ENCODE measurements at places on chromosomes 5 and 9.

DNA sequence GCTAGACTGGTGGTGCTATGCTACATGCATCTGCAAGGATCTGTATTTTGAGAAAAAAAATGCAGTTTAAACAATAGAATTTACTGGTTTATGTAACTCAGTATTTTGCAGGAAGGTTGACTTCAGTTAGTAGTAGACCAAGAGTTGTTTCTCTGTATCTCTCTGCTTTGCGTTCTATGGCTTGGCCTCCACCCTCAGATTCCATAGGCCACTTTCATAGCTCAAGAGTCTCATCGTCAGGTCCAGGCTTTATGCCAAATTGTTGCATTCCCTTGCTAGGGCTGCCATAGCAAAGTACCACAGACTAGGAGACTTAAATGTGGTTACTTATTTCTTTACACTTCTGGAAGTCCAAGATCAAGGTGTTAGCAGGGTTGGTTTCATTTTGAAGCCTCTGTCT lies 48.1 kb upstream of the RORB start:
- no peak for DNase-seq

DNA sequence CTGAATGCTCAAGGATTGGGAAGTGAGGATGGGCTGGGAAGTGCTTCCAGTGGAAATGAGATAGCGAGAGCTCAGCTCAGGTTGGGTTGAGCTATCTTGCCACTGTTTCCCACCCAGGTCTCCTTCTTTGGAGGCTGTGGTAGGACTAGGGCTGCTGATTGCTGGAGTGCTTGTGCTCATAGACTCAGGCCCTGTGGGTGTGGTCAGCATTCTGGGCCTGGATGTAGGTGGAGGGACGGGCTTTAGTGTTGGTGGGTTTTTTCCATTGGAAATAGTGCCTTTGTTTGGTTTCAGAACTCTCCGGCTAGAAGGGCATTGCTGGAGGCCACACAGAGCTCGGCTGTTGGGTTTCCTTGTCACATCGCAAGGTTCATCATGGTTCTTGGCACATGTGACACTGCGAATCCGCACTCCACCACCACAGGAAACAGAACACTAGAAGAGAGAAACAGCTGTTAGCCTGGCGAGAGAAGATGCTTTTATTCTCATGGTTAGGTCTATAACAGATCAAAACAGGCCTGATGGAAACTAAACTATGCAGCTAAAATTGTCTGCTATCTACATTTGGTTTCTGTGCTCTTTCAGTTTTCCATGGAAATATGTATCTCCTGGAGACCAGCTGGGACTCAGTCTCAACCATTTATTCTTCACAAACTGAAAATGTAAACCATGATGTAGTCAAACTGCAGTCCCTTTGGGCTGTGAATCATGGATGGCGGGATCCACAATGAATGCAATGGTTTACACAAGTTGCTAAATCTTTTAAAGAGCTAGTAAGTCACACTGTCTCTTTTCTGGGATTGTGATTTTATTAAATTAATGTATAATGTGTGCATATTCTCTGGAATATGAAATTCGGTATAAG lies 136.2 kb downstream of the TARS1 start:
- no peak for DNase-seq

- DNase-seq, result peak; percentile 72
Observed at GRCh38 chr5:151126199-151126645, 31.4 kb downstream of the ANXA6 start.

DNA sequence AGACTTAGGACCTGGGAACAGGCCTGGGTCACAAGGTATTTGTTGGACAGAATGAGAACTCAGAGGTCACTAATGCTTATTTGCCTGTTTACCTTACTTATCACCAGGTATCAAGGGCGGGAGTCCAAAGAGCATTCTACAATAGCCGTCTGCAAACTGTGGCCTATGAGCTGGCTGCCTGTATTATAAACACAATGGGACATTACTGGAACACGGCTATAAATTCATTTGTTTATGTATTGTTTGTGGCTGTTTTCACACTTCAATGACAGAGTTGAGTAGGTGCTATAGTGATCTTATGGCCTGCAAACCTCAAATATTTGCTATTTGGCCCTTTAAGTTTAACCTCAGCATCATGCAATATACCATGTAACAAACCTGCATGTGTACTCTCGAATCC lies 76.6 kb upstream of the ASTN2 start:
- DNase-seq, result no peak

DNA sequence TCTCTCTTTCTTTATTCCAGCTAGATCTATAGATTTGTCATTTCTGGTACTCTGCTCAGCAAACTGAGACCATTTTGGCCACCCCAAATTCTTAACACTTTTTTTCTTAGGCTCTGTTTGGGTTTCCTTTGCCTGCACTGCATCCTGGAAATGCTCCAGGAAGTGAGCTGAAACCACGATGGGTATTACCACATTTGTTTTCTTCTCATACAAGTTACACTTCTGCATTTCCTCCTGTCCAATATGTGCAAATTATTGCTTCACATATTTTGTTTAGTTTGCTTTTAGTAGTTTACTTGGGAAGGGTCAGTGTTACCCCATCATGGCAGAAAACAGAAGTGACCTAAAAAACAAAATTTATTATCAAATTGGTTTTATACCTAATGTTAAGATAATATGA lies 498.6 kb upstream of the GRIN3A start:
- DNase-seq, result no peak

DNA sequence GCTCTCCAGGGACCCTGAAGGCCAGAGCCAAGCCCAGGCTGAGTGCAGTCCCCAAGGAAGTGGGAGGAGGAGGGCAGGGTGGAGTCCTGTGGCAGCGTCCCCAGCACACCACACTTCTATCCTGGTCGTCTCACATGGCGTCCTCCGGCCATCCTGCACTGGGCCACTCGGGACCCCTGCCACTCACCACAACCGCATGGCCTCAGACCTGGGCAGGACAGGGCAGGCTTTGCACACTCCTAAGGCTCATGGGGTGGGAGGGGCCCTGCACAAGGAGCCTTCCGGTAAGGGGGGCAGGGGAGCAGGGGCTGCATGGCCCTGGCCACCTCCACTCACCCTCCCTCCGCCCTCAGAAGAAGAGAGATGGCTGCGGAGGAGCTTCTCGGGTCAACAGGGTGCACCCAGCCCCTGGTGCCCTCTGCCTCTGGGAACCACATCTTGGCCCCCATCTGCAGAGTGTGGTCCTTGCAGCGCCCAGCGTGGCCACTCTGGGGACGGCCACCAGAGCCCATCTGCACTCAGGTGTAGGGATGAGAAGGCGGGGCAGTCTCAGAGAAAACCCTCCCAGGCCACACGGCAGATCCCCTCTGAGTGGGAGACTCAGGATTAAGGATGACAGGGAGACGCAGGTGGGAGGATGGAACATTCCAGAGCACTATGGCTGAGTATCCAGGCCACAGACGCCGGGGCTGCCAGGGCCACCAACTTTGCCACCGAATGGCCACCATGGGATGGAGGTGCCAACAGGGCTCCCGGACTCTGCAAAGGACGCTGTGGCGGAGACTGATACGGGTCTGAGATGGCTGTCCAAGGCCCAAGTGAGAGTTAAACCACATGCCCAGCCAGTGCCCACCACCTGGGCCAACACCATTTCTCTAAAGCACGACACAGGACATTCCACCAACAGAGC lies 7.6 kb downstream of the TPPP start:
- DNase-seq, result no peak

DNA sequence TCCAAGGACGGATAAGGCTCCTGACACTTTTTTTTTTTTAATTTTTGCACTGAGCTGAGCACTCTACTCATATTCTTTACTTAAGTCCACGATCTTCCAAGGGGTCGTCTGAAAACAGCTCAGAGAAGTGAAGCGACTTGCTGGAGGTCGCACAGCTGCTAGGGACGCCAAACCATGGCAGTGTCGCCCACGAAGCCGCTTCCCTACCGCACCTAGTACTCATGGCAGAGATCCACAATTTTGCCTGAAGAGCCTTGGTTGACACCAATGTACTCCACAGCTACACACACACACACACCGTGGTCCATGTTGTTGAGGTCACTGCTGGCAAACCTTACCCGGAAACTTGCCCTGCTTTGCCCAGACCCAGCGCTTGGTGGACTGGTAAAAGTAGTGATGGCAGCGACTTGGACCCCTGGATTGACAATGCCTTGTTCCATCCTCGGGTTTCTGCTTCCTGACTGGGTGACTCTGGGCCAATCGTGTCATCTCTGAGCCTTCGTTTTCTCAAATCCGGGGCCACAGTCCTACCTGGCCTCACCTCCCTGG lies 521 bp upstream of the SLIT3 start:
- DNase-seq, result no peak

DNA sequence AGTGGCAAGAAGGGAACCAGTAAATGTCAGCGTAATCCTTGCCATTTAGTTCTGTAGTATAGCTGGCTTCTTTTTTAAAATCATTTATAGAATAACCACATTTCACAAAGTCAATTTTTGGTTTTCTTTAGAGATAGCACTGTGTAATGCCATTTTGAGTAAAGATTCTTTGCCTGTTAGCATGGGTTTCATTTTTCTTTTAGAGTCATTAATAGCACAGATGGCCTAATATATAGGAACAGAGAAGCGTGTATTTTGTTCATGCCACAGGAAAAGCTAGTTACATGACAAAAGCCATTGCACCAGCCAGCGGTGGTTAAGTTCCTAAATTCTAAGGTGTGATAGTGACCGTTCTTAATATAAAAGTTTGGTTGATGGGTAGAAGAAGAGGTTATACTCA lies 1363.9 kb downstream of the MAT2B start:
- no peak for DNase-seq

- no peak for DNase-seq
Observed at GRCh38 chr5:34606101-34606500, 50.0 kb upstream of the RAI14 start.

DNA sequence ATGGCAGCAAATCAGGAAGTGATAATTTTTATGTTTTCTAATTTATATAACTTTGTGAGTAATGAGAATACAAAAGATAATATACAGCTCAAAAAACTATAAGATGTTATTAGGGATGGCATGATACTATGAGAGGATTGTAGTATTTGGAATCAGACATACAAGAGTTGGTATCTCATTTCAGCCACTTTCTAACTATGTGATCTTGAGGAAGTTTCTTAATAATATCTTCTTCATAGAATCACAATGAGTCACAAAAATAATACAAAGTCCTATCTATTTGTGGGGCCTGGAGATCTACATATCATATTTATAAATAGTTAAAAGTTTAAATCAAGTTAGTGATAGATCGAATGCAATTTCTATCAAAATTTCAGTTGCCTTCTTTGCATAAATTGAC lies 23.7 kb upstream of the TMED7 start:
- no peak for DNase-seq

- no peak for DNase-seq
Observed at GRCh38 chr5:128586848-128587247, 48.8 kb upstream of the FBN2 start.

DNA sequence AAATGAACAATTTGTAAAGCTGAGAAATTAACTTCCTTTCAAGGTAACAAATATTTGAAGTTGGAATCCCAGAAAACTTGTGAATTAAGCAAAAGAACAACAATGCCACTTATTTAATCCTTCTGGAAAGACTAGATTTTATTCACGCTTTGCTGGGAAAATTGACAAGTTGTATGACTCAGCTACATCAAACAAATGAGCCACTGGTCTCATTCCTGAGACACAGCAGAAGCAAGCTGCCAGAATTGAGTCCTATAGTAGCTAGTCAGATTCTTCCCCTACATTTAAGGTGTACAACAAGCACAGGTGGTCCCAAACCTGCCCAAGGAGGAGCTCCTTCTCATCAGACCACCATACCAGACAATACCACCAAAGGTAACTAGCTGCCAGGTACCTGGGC lies 280.7 kb downstream of the SPOCK1 start:
- DNase-seq, result peak; percentile 45

GRCh38 chr5:165209101-165209727 lies 1703.8 kb downstream of the MAT2B start:
- peak; percentile 49 for DNase-seq

DNA sequence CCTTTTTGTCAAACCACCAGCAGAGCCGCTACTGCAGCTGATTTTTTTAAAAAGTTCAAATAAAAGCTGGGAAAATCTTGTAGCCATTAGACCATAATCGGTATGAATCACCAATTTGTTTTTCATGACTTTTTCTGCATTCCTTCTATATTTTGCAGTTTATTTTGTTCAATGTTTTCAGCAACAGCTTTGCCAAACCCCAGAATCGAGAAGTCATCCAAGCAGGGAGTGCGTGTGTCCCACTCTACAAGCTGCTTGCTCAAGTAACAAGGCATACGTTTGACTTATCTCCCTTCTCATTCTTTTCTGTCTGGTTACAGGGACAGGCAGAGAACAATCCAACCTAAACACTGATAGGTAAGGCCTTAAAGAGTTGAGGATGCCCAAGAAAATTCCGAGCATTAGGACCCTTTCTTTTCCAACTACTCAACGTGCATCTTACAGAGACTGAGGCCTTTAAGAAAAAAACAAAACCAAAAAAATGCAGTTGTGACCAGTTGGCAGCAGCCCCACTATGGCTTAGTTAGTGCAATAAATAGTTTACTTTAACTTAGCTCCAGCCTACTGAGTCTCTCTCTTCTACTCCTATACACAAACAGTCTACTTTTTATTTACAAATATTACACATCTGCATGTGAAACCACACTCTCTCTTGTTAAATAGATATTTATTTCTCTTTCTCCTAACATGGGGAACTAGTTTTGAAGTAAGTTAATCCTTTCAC lies 134.7 kb upstream of the SLIT3 start:
- DNase-seq, result no peak

DNA sequence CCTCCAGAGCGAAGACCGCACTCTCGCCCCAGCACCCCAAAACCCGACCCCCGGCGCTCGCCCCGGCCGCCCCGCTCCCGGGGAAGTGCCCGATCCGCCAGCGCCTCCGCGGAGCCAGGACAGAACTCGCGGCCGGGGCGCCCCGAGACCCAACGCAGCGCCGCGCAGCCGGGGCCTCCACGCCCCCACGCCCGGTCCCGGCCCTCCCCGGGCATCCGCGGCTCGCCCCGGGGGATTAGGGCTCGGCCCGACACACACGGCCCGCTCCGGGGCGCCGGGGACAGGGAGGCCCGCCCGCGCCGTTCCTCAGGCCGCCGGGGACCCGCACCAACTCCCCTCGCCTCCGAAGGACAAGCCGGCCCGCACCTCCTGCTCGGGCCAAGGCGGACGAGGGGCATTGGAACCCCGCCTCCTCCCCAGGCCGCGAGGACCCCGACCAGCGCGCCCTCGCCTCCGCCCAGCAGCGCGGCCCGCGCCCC lies 544 bp downstream of the FNBP1 start:
- DNase-seq, result no peak

GRCh38 chr9:98625728-98626127 lies 83.0 kb downstream of the GABBR2 start:
- no peak for DNase-seq

DNA sequence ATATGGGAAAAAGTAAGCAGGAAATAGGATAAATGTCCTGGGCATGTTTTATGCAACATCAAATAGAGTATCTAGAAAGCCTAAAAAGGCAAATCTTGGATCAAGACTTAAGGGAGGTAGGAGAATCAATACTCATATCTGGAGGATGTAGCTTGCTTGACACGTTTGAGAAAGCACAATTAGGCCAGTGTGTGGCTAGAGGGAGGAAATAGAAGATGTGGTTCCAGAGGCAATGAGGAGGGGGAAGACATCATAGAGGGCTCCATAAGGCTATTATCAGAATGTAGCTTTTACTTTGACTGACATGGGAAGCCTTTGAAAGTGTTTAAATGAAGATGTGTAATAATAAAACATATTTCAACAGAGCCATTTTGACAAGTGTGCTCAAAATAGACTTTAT lies 200.7 kb upstream of the CDH12 start:
- DNase-seq, result no peak

- DNase-seq, result peak; percentile 94
Observed at GRCh38 chr5:34789021-34789531, 49.9 kb upstream of the TTC23L start.
